ENCODE measurements at places on chromosomes 6 and 20.

DNA sequence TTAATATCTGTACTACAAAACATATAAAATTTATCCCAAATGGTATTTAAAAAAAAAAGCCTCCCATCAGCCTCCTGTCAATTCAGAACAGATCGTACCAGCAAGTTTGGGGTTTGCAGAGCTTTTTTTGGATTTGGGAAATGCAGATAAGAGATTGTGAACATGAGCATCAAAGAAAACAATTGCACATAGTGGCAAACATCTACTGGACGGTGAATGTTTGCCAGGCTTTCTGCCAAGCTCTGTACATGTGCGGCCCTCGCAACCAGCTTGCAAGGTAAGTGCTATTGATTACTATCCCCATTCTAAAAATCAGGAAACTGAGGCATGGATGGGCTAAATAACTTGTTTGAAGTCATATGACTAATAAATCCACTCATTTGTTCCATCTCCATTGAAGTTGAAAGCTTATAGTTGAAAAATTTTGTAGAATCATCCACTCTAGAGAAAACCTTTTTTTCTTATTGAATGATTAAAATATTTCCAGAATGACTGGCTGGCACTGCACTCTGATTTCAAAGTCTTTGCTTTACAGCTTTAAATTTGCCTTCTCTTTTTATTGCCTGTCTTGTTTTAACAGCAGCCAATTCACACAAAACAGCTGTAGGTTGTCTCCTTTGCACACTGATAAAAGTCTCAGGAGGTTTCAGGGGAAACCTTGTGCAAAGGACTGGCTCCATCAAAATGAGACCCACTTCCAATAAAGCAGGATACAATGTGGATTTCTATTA, 37.4 kb upstream of the SIRT5 start:
- H3K27me3 ChIP-seq: no peaks in the 10 kb centered on the region
- H3K27ac ChIP-seq: no peak overlapping the region
- H3K4me1 ChIP-seq: peaks cover 27% of the 10 kb centered on the region

GRCh38 chr20:44683263-44684046, 31.7 kb upstream of the CCN5 start:
- H3K27me3 ChIP-seq: peaks cover 10% of the 10 kb centered on the region
- no peak overlapping the region for H3K4me3 ChIP-seq
- no peak overlapping the region for H3K27ac ChIP-seq

- H3K27me3 ChIP-seq: no peaks in the 10 kb centered on the region
- H3K4me1 ChIP-seq: peaks cover 4% of the 10 kb centered on the region
- H3K36me3 ChIP-seq: no peaks in the 10 kb centered on the region
Observed at GRCh38 chr6:40397287-40398033, 189.7 kb downstream of the LRFN2 start.

- H3K27me3 ChIP-seq: peaks cover 8% of the 10 kb centered on the region
- no peak for DNase-seq
- no peaks in the 10 kb centered on the region for H3K4me1 ChIP-seq
Observed at GRCh38 chr6:16985513-16986284, 116.2 kb upstream of the STMND1 start.

GRCh38 chr6:108799354-108799717, 48.9 kb upstream of the ARMC2 start:
- no peak overlapping the region for H3K27ac ChIP-seq
- no peak overlapping the region for H3K4me3 ChIP-seq
- H3K36me3 ChIP-seq: no peaks in the 10 kb centered on the region
- peaks cover 14% of the 10 kb centered on the region for H3K4me1 ChIP-seq
- H3K27me3 ChIP-seq: no peaks in the 10 kb centered on the region

- H3K36me3 ChIP-seq: peaks cover 18% of the 10 kb centered on the region
- H3K4me1 ChIP-seq: no peaks in the 10 kb centered on the region
- H3K27ac ChIP-seq: no peak overlapping the region
- DNase-seq: no peak
- H3K4me3 ChIP-seq: no peak overlapping the region
Observed at GRCh38 chr6:142500250-142500786, 198.5 kb downstream of the ADGRG6 start.

- no peak for DNase-seq
- H3K4me1 ChIP-seq: peaks cover 42% of the 10 kb centered on the region
- no peak overlapping the region for H3K4me3 ChIP-seq
- peaks cover 80% of the 10 kb centered on the region for H3K27me3 ChIP-seq
Observed at GRCh38 chr6:108180776-108181175, 15.0 kb downstream of the NR2E1 start.

Measured in WTC11 (cell line).